ENCODE measurements at places on chromosomes 2 and 18. TPM values are rescaled to one million over a fixed set of nuclear protein-coding genes. Genes with fewer than 3 reads are reported as not detected.

TRAK2 gene
- 38.8 TPM for total RNA-seq

PRKAG3 gene
- not detected for total RNA-seq

CDH20 gene
- not detected for total RNA-seq

DNA sequence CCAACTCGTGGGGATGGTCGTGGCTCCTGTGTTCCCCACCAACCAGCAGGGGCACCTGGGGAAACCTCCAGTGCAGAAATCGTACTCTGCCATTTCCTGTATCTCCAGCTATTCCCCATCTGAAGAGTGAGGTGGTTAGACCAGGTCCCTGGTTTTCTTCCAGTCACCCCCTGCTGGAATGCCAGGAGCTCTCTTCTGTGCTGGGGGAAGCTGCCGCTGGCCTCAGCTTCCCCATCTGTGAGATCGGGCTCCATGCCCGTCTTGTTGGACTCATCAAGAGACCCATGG lies 119.7 kb downstream of the INHBB start:
- H3K27me3 ChIP-seq, result peaks cover 2% of the 10 kb centered on the region
- H3K36me3 ChIP-seq, result no peaks in the 10 kb centered on the region
- H3K27ac ChIP-seq, result no peak overlapping the region
- DNase-seq, result no peak
- H3K4me1 ChIP-seq, result peaks cover 14% of the 10 kb centered on the region
- no peak overlapping the region for H3K4me3 ChIP-seq

- H3K36me3 ChIP-seq, result no peaks in the 10 kb centered on the region
- H3K4me3 ChIP-seq, result no peak overlapping the region
- no peak for DNase-seq
Observed at GRCh38 chr2:175468431-175469098, 287.1 kb upstream of the ATP5MC3 start.

- no peak overlapping the region for H3K4me3 ChIP-seq
- no peaks in the 10 kb centered on the region for H3K36me3 ChIP-seq
- no peaks in the 10 kb centered on the region for H3K27me3 ChIP-seq
- peak overlapping the region; percentile 65 for H3K27ac ChIP-seq
Observed at GRCh38 chr2:32863803-32864202, 83.0 kb upstream of the LTBP1 start.

DNA sequence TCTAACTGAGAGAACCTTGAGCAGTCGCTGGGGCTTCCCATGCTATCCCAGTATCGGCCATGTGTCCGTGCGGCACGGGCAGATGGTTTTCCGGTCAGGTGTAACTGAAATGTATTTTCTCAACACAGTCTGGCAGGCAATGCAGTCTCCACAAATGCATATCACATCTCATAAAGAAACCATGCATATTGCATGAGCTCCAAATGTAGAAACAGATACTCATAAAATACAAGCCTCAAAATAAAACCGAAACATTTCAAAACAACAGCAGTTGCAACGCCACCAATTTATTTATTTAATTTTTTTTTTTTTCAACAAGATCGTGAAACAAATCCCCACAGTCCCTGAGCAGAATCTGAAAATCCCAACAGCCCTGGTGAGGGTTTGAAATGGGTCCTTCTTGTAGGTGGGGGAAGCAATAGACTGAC lies 299.4 kb downstream of the LPIN1 start:
- H3K27me3 ChIP-seq, result no peaks in the 10 kb centered on the region
- H3K27ac ChIP-seq, result no peak overlapping the region
- H3K4me1 ChIP-seq, result peaks cover 5% of the 10 kb centered on the region
- no peak for DNase-seq

- no peaks in the 10 kb centered on the region for H3K4me1 ChIP-seq
- no peaks in the 10 kb centered on the region for H3K36me3 ChIP-seq
- H3K27ac ChIP-seq, result no peak overlapping the region
- H3K4me3 ChIP-seq, result no peak overlapping the region
- no peak for DNase-seq
- H3K27me3 ChIP-seq, result no peaks in the 10 kb centered on the region
Observed at GRCh38 chr2:12141618-12142258, 395.3 kb downstream of the LPIN1 start.

- no peak overlapping the region for H3K27ac ChIP-seq
- no peaks in the 10 kb centered on the region for H3K4me1 ChIP-seq
- H3K36me3 ChIP-seq, result no peaks in the 10 kb centered on the region
- no peaks in the 10 kb centered on the region for H3K27me3 ChIP-seq
- H3K4me3 ChIP-seq, result no peak overlapping the region
Observed at GRCh38 chr18:35189510-35189909, 51.3 kb upstream of the ZNF397 start.

DNA sequence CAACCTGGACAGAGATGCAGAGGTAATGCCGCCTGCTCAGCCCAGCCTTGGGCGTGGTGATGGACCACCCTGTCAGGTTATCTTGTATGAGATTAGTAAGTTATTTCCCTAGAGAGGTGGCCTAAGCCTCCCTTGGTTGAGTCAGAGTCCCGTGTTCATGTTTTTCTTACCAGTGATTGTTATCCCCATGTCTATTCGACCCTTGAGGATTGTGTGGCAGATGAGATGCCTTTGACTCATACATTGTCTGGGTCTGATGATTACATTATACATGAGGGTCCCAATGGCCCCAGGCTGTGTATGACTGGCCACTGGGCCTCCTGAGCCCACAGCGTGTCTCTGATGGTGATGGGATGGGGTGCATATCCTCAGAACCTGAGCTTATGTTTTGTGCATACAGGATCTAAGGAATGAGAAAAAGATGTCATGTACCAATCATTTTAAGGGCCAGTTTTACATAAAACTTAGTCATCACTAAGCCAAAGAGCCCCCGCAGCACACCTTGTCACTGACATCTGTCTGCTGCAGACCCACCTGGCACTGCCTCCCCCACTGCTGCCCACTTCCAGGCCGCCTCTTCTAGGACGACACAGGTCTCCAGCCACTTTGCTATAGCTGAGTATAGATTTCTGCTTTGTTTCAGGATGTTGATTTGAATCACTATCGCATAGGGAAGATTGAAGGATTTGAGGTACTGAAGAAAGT lies 7.7 kb downstream of the PPP1R7 start:
- H3K27ac ChIP-seq, result peak overlapping the region; percentile 23
- peaks cover 5% of the 10 kb centered on the region for H3K36me3 ChIP-seq
- peak; percentile 25 for DNase-seq
- no peak overlapping the region for H3K4me3 ChIP-seq

DNA sequence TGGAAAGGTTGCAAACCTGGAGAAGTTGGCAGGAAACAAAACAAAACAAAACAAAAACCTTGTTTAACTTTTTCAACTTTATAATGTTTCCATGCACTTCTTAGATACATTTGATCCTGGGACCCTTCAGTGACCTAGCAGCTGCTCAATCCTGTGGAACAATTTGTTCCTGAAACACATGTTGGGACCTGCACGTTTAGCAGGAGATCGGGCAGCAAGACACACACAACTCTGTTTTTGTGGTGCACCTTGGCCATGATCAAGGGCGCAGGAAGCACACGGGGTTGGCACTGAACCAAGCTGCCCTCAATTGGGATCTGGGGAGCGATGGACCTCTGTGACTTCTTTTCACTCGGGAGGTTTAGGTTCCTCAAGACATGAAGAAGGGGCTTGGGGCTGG lies 268.7 kb downstream of the LOXHD1 start:
- no peak overlapping the region for H3K27ac ChIP-seq
- no peaks in the 10 kb centered on the region for H3K36me3 ChIP-seq
- H3K27me3 ChIP-seq, result peaks cover 14% of the 10 kb centered on the region
- no peak for DNase-seq
